ENCODE measurements at places on chromosomes 7 and 10.

DNA sequence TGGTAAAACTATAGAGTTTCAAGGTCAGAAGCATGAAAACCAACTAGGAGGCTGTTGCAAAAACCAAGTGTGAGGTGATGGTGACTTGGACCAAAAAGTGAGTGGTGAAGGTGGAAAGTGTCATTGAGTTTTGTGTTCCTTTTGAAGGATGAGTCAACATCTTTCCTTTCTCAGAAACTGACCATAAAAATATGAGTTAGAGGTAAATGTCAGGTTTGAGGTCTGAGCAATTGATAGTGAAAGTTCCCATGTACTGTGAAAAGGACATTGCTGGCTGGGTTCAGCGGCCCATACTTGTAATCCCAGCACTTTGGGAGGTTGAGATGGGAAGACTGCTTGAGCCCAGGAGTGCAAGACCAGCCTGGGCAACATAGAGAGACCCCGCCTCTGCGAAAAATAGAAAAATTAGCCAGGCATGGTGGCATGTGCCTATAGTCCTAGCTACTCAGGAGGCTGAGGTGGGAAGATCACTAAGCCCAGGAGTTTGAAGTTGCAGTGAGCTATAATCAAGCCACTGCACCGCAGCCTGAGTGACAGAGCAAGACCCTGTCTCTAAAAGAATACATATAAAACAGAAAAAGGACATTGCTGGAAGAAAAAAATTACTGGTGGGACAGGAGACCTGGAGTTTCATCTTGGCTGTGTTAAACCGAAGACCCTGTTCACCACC lies 89.3 kb upstream of the ARID5B start:
- DNase-seq: no peak

- peak; percentile 91 for DNase-seq
Measured at GRCh38 chr10:7046615-7047014, 364.2 kb downstream of the SFMBT2 start.

DNA sequence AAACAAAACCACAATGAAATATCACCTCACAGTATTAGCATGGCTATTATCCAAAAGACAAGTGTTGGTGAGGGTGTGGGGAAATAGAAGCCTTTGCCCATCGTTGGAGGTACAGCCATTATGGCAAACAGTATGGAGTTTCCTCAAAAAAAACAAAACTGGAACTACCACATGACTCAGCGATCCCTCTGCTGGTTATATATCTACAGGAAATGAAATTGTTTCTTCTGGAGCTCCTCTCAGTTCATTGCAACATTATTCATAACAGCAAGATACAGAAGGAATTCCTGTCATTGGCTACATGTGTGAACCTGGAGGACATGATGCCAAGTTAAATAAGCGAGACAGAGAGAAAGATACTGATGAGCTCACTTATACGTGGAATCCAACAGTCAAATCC lies 2.4 kb upstream of the UBE3C start:
- DNase-seq: peak; percentile 89

- DNase-seq: peak; percentile 90
Measured at GRCh38 chr10:121942749-121943416, 15.1 kb upstream of the ATE1 start.

GRCh38 chr10:48645600-48645999 lies 39.1 kb upstream of the WDFY4 start:
- no peak for DNase-seq

- DNase-seq: no peak
Measured at GRCh38 chr10:42911359-42911758, 128.8 kb downstream of the BMS1 start.

DNA sequence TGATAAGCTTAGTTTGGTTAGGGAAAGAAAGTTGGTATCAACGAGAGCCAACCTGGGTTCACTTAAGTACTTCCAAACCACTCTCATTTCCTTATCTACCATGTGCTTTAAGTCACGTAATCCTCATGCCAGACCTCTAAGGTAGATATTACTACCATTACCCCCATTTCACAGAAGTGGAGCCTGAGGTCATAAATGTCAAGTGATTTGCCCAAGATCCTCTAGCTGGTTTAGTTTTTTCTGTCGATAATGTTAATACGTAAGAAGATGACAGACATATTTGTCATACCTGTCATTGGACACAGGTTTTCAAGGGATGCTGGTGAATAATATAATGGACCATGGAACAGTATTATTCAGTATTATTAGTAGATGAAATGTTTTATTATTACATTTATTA lies 197.4 kb upstream of the MKLN1 start:
- DNase-seq: no peak

- DNase-seq: peak; percentile 60
Measured at GRCh38 chr10:6144406-6145165, 55.8 kb downstream of the RBM17 start.

- DNase-seq: no peak
Measured at GRCh38 chr10:37681617-37681999, 175.8 kb downstream of the ZNF248 start.

GRCh38 chr7:49324040-49324439 lies 399.7 kb downstream of the CDC14C start:
- DNase-seq: no peak

DNA sequence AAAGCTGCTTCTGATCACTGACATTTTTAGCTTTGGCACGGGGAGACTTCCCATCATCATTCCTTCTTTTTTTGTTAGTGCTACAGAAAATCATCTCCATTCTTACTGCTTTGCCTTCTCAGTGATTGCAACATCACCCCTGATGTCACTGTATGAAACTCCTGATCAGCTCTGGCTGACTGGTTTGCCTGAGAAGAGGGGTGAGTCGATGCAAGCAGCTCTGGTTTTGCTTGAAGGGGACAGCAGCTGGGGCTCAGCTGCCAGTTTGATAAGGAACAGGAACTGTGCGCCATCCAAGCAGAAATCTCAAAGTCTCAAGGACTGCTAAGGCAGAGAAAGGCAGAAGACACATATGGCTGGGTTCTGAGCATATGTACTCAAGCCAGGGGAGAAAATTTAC lies 808.5 kb upstream of the CELF2 start:
- DNase-seq: peak; percentile 91

GRCh38 chr7:91416155-91416865 lies 152.1 kb downstream of the FZD1 start:
- DNase-seq: no peak

GRCh38 chr10:103780242-103781149 lies 74.9 kb downstream of the SH3PXD2A start:
- no peak for DNase-seq

DNA sequence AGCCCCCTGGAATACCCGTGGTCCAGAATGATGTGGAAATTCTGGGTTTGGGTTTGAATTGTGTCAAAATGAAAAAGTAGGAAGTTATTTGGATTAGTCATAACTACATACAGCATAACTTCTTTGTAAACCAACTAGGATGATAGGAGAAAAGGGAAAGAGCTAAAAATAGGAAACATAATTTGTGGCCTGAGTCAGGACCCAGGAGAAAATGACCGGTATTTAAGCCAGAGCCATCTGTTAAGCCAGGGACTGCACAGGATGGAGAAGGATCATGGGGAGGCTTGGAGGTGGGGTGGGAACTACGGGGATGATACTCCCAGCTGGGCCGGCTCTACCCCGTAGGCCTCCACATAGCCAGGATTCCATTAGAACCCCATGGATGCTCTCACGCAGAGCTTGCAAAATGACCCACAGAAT lies 98.6 kb downstream of the MYOF start:
- peak; percentile 16 for DNase-seq

DNA sequence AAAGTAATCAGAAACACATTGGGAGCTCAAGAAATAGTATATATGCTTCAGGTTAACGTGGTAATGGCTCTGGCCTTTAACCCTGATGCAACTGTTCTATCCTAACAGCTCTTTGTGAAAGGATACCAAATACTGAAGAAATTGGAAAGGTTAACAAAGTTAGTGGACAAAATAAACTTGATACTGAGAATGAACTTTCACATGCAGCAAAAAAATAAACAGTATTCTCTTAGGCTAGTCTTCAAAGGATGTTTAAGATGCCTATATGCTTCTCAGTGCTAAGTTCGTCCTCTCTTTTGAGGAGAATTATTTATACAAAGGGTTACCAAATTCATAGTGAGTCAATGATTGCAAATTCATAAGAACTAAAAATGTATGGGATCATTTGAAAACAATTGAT lies 256.2 kb upstream of the FERD3L start:
- DNase-seq: no peak

DNA sequence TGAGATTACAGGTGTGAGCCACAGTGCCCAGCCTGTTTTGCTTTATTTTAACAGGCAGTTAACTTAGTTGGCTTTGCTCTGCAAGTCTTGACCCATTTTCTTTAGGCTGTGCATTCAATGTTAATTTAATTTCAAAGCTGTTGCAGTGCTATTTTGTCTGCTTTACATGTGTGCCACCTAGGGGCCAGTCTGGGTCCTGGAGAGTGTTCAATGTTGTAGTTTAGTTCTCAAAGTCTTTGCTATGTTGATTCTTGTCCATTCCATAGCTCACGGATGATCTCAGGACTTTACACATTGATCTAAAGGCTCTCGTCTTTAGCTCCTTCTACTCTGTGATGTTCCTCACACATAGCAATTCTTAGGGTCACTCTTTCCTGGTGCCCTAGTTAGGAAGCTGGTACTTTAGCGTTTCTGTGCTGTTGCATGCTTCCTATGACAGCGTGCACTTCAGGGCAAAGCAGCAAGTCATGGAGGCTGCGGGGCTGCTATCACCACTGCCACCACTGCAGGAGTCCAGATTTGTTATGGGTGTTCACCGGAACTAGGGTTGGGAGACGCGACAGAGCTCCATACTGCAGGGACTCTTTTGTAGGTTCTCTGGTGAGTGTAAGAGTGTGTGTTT lies 16.4 kb upstream of the ABCA13 start:
- peak; percentile 30 for DNase-seq

- peak; percentile 78 for DNase-seq
Measured at GRCh38 chr10:31033147-31033546, 1.5 kb upstream of the ZNF438 start.

GRCh38 chr10:132202070-132202970 lies 15.6 kb downstream of the DPYSL4 start:
- DNase-seq: no peak

- no peak for DNase-seq
Measured at GRCh38 chr10:30036341-30036740, 23.0 kb downstream of the JCAD start.

DNA sequence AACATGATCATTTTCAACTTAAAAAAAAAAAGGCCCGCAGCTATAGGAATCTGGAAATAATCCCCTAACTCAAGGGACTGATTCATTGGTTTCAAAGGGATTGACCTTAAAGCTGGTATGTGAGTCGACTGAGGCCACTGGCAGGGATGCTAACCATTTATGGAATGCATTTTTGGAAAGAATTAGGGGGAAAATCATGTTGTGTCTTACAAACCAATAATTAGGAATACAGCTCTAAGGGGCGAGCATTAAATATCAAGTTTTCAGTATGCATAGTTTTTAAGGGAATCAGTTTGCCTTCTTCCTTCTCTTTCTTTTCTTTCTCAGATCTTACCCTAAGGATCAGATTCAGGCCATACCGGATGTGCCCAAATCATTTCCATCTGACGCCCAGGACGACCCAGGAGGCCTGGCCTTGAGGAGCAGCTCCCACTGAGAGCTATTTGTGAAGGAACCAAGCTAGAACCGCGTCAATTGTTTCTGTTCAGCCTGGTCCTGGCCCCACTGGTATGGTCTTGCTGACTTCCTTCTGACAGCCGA lies 48.7 kb downstream of the BPGM start:
- no peak for DNase-seq
